Cortex of kidney (tissue), 1 donor: ENCODE measurements at places on chromosomes 2 and 18.

- DNase-seq: no peak
Measured at GRCh38 chr2:215521031-215521430, 85.2 kb upstream of the FN1 start.

- DNase-seq: no peak
Measured at GRCh38 chr18:56598422-56598821, 40.0 kb downstream of the TXNL1 start.

DNA sequence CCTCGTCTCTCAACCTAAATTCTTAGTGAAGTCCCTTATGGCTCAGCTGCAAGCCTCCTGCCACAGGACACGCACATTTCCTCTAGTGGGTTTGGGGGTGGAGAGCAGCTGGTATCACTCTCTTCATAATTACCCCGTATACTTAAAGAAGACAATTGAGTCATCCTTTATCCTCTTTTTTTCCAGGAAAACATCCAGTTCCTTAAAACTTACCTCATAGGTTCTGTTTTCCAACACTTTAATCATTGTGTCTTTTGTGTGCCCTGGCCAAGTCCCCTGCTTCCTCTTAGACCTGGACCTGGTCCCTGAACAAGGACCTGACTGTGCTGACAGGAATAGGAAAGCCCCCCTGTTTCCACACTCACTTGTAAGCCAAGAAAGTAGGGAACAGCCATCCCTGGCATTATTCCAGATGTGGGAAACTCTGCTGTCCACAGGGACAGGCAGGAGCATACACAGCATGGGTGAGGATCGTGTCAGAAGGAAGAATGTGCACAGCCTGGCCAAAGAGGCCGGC, 42.3 kb upstream of the MYO1B start:
- no peak for DNase-seq

- DNase-seq: no peak
Measured at GRCh38 chr18:48880931-48881330, 69.8 kb downstream of the SMAD7 start.

DNA sequence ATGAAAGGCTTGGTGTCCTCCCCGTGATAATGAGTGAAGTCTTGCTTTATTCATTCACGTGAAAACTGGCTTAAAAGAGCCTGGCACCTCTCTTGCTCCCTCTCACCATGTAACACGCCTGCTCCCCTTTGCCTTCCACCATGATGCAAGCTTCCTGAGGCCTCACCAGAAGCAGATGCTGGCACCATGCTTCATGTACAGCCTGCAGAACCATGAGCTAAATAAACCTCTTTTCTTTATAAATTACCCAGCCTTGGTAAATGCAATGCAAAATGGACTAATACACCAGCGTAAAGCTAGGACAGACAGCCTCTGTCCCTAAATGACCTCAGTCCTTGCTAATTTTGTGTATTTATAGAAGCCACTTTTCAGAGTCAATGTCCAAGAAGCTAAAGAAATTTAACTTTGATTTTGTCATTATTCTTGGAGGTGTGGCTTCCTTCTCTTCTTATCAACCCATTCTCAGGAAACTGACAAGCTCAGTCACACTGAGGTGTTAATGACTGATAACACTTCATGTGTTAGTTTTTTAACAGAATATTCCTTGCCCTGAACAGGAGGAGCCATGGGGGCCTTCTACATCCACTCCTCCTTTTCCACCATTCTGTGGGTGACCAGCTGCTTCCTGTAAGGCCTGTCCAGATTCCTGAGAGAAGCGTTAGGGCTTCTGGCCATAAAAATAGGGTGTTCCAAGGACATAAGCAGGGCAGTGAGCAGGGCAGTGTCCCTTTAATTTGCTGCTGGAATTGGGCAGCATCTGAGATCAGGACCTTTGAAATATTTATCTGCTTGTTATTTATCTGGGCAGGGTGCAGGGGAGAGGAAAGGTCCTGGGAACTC, 38.0 kb upstream of the EPAS1 start:
- no peak for DNase-seq

DNA sequence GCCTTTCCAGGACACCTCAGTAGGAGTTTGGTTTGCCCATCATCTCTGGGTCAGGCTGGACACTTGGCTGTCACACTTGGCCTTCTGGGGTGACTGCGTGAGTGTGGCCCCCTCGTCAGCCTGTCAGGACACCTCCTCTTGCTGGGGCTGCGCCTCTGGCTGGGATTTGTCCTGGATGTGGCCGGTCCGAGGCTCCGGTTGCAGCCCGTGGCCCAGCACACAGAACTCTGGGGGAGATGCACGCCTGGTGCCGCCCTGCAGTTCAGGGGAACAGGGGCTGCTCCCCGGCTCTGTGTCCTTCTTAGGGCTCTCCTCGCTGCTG, 9.6 kb downstream of the PCARE start:
- no peak for DNase-seq

- no peak for DNase-seq
Measured at GRCh38 chr18:23986600-23987359, 27.8 kb upstream of the TTC39C start.

- DNase-seq: no peak
Measured at GRCh38 chr2:86256300-86256699, 57.0 kb downstream of the MRPL35 start.

DNA sequence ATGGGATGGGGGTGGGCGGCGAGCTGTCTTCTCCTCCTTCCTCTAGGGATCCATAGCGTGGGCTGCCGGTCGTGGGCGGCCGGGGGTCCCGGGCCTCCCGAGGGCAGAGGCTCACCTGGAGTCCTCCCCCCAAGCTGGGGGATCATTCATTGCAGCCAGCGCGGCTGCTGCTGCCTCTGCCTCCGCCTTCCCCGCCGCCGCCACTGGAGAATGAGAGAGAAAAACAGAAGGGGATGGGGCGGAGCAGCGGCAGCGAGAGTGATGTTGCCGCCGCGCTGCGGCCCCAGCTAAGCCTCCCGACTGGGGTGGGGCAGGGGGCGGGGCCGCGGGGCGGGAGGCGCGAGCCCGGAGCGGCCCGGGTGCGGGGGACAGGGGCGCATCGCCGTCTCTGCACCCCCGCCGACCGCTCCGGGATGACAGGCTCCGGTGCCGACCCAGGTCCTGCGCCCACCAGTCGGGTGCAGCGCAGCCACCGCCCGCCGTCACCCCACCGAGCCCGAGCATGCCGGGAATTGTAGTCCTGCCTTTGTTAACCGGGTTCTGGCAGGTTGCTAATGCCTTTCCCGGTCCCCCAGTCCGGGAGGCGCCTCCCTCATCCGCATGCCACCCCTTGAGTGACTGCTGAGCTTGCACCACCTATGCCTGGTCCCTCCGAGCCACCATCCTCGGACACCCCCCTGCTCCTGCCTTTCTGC, at the start of gene KIF3C:
Gene KIF3C (minus strand): TSS at position 225 of the 695 bp plus-strand sequence. CDS start 580 bp downstream, outside the sequence.
- no peak for DNase-seq
